Mammary epithelial cell (primary cell): ENCODE measurements at places on chromosomes 3 and 15.

- DNase-seq = no peak
These were observed 413.9 kb downstream of the EPHA3 start for GRCh38 chr3:89521328-89521727.

DNA sequence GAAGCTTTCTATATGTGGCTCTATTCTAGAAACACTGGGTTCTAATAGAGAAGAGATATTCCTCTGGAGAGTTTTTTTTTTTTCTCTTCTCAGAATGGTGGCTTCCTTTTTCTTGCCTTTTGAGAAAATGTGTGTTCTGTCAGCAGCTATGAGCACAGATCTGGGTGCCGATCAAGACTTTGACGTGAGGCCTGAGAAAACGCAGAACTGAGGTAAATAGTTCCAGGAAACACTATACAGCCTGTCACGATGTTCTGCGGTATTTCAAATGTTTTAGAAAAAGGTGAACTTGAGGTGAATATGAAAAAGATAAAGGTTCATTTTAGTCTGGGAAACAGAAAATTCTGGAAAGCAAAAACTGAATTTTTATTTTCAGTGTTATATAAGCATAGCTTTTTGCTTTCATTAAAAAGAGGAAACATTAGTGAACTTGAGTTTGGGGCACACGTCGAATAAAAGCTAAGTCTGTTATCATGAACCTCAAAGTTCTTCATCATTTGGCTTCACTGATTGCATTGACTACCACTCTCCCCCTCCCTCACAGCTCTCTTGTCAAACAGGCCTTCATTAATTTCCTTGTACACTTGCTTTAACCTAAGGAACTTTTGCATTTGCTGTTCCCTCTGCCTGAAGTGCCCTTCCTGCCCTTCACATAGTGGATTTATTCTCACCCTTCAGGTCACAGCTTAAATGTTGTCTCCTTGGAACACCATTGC lies 265.1 kb downstream of the NFKBIZ start:
- no peak for DNase-seq

- DNase-seq = no peak
These were observed 10.9 kb upstream of the BCL2A1 start for GRCh38 chr15:79981831-79982455.

GRCh38 chr3:118531816-118532215 lies 502.8 kb downstream of the IGSF11 start:
- DNase-seq = no peak

DNA sequence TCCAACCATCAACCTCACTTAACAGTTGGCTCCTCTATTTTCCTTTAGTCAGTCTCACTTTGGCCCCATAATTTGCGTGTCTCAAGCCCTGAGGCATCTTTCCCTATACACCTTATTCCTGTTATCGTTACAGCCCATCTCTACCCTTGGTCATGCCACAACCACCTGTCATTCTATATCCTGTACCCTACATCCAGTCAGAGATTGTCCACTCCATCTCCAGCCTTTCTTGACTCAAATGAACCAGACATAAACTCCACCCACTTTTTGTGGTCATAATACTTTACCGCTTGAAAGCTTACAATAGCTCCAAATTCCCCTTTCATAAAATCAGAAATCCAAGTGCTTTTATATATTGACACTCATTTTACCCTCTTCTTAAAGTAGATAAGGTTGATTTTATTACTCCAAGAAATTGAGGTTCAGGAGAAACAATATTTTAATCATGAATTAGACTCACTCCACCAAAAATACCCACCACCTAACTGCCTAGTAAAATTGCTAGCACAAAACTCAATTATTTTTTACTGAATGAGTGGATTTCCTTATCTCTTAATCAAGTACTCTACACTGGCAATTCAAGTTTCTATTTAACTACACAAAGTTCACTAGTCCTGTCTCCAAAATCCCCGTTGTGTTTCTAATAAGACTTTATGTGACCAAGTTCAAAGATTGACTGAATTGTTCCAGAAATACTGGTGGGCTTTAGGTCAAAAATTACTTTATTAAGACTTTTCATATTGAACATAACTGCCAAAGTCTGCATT lies 9.1 kb downstream of the CCR4 start:
- no peak for DNase-seq
